AG04450 (cell line): ENCODE measurements at places on chromosomes 5 and 9.

GRCh38 chr5:88172847-88173758 is 95.5 kb downstream of the TMEM161B start:
- DNase-seq, result no peak

DNA sequence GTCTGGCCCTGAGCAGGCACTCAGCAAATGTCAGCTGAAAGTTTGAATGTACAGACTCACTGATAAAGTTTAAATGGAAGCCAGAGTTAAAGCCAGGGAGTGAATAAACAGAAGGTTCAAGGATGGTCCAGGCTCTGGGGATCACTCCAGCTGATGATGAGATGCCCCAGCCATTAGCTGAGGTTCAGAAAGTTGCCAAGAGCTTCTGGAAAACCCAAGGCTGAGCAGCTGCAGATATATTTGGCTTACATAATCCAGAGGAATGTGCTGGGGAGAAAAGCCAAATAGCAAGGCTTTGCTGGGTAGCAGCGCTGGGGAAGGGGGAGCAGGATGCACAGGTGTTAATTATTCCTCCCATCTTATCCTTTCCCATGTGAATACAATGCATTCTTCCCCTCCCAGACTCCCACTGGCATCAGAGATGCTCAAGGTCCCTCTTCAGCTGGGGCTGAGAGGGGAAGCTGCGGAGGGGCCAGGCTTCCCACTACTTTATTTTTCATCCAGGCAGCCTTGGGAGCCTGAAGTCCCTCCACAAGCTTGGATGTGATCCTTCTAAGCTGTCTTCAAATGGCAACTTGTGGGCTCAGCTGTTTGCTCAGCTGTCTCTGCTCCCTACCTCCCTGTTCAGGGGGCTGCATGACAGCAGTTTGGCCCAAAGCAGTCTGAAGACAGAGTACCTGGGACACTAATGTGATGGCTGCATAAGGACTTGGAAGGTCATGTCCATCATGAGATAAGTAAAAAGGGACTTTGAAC is 341.2 kb downstream of the TRIM32 start:
- no peak for DNase-seq

- DNase-seq, result no peak
These were observed 41.3 kb upstream of the ZSWIM6 start for GRCh38 chr5:61290791-61291210.

- no peak for DNase-seq
These were observed 110.0 kb downstream of the MTRR start for GRCh38 chr5:7978991-7979390.

- no peak for DNase-seq
These were observed 143.0 kb upstream of the ZNF608 start for GRCh38 chr5:124889486-124889825.

DNA sequence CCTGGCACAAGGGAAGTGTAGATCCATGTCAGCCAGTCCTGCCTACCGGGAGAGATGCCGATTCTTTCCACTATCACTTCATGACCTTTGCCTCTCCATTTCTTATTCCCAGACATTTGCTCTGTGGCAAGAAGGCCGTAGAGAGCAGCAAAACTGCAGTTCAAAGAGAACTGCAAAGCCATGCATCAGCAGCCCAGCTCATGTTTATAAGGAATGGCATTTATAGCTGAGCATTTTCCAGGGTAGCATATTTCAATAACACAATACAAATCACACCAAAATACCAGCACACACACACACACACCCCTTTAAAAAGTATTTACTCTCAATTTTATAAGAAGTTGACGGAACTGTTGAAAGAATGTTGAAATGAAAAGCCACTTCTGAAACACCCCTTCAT is 126.7 kb upstream of the EGFLAM start:
- DNase-seq, result no peak
